ENCODE measurements at places on chromosomes 13 and 19.

DNA sequence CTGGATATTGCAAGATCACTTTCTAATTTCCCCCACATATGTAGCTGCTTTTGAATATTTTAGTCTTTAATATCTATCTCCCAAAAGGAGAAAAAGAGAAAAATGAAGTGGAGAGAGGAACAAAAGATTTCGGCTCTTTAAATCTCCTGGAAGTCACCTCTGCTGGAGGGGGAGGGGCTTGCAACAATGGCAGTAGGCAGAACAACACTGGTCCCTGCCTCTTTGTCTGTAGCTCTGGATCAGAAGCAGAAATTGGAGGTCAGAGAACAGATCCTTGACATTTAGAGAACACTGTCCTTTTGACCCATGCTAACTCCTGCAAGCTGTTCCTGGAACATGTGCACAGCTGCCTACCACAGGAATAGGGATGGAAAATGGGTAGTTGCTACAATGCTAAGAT is 86.7 kb upstream of the GPR12 start:
- DNase-seq, result no peak

- DNase-seq, result no peak
These were observed 45.1 kb downstream of the TMEM255B start for GRCh38 chr13:113804017-113804702.

DNA sequence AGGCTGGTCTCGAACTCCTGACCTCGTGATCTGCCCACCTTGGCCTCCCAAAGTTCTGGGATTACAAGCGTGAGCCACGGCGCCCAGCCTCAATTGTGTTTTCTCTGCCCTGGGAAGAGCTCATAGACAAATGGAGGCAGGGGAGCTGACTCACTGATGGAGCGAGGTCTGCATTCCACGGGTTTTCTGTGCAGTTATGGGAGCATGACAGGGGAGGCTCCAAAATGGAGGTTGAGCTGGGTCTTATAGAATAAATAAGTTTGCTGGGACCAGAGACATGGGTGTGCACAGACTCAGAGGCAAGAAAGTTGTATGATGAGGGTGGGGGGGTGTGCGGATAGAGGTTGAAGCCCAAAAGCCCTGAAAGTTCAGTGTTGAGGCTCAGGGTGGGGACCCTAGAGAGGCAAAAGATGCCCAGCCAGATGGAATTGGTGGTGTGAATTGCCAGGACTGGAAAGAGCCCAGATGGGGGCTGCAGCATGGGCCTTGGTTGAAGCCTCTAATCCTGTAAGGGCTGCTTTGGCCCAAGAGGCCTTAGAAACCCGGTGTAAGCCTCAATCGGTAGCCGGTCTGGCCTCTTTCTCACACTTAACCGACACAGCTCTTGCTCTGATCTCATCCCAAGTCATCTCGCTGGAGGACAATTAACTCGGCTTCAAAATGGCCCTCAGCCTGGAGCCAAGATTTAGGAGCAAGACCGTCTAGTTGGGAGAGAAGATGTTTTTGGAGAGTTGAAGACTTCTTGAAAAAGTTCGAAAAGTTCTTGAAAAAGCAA is 1.9 kb downstream of the TPM4 start:
- no peak for DNase-seq

GRCh38 chr13:62747629-62748028 is 1332.0 kb upstream of the PCDH20 start:
- no peak for DNase-seq

- DNase-seq, result peak; percentile 63
These were observed 5.5 kb downstream of the IER2 start for GRCh38 chr19:13155472-13156359.

DNA sequence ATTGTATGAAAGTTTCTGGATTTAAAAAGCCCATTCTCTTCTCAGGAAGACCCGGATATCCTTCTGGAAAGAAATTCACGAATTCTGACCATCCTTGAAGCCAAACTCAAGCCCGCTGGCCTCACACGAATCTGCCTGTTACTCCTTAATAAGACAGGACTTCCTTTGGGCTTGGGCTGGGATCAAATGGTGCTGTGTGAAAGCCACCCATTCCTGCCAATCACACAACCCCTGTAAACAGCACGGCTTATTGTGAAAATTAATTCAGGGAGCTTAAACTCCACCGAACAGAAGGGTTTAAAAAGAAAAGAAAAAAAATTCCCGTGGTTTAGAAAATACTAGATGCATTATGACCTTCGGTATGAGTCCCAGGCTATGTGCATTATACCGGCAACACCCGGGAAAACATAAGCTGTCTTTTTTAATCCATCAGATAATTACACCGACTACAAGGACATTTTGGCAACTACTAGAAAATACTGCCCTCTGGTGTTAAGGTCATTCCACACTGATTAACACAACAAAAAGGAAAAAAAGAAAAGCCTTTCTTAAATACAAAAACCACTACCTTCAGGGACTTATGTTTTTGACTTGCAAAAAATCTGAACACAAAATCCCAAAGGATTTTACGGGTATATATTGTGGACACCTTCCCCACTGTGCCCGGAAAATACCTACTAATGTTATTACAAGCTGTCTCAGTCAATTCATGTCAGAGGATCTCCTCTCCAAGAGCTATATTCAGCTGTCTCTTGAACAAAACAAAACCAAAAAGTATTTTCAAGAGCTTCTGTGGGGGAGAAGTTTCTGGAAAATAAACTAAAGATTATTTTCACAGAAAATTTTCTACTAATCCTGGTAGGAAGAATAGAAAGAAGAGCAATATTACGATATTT is 76.0 kb upstream of the LSM14A start:
- DNase-seq, result no peak

All from stimulated activated CD4-positive, alpha-beta T cell treated with anti-CD3 and anti-CD28 coated beads, Interleukin-15, amount 100 ng/mL, for 1 hour (primary cell).